Activated CD4-positive, CD25-positive, alpha-beta regulatory T cell treated with anti-CD3 and anti-CD28 coated beads, Interleukin-2, amount 50 U/mL, for 16 hours (primary cell): ENCODE measurements at places on chromosomes 3 and 15.

GRCh38 chr3:42067326-42067725 lies 23.8 kb upstream of the TRAK1 start:
- DNase-seq: no peak

DNA sequence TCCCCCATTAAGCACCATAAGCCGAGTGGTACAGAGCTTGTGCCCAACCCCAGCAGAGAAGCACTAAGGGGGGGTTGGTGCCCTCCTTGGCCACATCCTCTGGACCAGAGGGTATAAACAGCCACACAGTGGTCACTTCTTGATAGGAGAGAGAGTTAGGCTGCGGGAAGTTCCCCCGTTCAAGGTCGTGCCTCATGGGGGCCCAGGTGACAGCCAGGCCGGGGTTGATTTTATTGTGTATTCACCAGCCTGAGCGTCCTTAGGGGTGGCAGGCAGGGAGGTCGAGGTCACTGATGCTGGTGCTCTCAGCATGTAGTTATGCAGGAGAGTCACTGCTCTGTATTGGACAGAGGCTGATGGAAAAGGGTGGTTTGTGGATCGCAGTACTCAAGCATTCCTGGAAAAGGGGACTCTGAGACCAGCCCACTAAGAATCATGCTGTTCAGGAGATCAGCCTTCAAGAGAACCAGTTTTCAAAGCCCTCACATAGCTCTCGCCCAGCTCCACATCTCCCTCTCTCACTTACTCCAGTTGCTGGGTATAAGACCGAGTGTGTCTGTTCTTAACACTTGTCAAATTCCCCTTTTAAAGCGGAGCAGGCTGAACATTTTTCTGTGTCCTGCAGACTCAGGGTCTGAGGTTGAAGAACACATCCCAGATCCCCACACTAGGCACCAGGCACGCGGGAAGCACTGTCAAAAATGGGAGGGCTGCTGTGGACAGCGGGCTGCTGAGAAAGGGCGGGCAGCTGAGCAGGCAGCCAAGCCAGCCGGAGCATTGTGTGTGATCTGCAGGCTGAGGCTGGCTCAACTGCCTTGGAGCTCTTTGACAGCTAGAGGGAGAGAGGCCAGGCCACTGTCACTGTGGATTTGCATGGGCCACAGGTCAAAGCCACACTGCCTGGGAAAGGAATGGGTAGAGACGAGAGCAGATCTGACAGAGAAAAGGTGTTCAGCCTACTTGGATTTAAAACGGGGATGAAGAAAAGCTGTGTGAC lies 279.3 kb upstream of the LRRFIP2 start:
- no peak for DNase-seq

DNA sequence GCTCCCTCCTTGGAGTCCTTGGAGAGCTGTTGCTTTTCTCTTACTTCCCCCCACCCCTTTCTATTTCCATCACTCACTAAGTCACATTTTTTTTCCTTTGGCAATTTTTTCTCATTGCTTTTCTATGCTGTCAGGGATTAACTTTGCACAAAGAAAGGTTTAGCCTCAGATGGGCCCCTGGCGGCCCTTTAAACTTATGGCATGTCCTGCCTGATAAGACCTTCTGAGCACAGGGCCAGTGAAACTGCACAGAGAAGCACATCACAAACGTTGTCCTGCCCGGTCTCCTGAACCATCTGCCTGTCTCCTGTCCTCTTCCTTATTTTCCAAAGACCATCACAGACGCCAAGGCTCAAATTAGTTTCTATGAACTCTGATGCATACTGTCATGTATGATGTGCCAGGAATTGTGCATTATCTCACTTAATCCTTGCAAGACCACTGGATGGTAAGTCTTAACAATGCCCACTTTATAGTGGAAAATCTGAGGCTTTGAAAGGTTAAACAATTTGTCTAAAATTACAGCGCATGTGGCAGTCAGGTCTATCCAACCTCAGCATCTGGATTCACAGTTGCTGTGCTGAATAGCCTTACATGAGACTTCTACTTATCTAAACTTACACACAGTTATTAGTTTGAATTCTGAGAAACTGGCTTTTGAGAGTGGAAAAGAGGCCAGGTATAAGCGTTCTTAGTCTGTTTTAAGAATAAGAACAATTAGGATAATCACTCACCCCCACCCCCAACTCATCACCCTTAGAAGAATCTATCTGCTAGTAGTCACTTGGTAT lies 648.1 kb downstream of the NTRK3 start:
- DNase-seq: no peak

- DNase-seq: no peak
Measured at GRCh38 chr3:167160781-167161180, 219.3 kb downstream of the ZBBX start.

DNA sequence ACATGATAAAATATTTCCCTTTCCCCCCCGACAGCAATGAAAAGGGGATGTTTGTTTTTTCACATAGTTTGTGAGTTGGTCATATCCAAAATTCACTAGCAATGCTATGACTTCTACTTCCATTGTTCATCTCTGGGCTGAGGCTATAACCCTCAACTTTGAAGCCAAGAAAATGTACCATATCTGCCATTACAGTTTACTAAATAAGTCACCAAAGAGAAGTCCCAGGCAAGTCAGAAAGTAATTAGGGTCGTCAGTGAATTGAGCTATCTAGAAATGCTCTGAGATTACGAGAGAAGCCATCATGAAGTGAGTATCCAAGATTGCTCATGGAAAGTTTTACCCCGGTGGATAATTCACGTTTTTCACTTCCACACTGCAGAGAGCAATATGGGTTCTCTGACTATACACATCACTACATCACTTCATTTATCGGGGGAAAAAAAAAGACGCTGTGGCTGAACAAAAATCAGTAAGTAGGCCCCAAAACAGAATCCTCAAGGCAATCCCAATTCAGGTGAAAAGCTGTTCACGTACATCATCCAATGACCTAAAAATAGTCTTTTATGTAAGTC lies 1.4 kb downstream of the PEAK1 start:
- DNase-seq: no peak

GRCh38 chr15:60745469-60746061 lies 266.6 kb upstream of the ICE2 start:
- DNase-seq: no peak

DNA sequence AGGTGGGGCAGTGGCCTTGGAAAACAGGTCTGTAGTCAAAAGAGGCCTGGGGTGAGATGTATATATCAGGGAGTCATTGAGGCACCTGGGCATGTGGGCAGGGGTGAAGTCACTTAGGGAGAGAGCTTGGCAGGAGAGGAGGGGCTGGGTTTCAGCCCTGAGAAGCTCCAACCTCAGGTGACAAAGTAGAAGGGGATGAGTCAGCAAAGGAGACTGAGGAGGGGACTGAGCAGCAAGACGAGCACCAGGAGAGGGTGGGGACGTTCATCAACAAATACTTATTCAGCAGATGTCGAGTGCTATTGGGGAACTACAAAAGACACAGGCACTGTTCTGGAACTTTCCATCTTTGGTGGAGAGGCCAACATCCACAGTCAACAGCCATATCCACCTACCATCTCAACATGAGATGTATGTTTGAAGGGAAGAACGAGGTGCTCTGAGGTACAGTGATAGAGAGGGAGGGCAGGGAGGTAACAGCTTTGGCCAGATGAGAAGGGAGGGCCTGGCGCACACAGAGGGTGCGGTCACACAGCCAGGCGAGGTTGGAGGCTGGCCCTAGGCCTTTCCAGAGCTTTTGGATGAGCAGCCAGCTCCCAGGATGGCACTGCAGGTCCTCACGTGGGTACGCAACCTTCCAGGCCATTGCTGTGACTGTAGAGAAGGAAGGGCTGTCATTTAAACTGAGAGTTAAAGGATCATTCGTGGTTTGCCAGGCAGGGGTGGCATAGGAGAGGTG lies 45.7 kb downstream of the GLDN start:
- DNase-seq: no peak

DNA sequence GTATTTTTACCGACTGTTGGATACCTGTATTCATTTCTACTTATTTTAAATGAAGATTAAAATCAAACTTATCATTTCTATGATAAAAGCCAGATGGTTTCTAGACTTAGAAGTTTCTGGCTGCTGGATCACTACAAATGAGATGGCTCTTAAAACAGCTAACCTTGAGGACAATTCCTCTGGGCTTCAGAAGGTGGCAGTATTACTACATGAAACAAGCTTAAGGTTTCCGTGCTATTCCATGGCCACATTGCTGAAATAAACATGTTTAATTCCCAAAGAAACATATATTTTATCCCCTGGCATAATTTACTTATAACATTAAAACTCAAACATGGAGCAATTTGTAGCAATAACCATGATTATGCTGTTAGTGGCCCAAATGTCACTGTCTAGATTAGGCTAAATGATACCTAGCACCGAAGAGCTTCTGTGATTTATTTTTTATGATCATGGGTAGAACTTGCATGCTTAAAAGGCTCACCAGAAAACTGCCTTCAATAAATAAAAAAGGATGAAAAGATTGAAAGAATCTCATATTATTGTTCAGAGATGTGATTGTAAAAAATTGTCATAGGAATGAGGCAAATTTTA lies 204.0 kb upstream of the NANOGP8 start:
- DNase-seq: no peak

DNA sequence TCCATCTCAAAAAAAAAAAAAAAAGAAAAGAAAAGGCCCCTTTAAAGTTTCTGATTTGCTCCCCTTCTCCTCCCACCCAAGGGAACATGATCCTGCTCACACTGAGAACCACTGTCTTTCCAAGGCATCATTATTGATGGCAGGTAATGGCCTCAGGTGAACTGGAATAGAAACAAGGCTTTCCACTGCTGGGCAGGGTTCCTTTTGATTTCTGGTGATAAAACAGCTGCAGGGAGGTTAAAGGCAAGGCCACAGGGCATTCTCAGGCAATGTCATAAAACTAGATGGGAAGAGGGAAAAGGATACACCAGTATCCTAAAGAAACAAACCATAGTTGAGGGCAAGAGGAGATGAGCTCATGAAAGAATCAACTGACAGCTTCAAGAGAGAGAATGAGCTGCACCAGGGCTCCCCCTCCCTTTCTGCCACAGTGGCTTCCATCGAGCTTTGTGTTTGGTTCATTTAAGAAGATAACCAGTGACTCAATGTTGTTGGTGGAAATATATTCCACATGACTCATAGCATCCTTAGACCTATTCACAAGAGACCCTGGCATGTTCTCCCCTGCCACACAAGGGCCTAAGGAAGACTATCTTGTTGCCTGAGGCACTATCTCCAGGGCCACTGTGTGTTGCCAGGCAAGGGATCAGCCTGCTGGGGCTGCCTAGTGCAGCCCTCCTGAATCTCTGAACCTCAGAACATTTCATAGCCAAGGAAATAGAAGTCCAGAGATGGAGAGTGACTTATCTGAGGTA lies 86.4 kb downstream of the WDR76 start:
- DNase-seq: no peak

GRCh38 chr3:129051871-129052340 lies 8.7 kb upstream of the GP9 start:
- DNase-seq: no peak

DNA sequence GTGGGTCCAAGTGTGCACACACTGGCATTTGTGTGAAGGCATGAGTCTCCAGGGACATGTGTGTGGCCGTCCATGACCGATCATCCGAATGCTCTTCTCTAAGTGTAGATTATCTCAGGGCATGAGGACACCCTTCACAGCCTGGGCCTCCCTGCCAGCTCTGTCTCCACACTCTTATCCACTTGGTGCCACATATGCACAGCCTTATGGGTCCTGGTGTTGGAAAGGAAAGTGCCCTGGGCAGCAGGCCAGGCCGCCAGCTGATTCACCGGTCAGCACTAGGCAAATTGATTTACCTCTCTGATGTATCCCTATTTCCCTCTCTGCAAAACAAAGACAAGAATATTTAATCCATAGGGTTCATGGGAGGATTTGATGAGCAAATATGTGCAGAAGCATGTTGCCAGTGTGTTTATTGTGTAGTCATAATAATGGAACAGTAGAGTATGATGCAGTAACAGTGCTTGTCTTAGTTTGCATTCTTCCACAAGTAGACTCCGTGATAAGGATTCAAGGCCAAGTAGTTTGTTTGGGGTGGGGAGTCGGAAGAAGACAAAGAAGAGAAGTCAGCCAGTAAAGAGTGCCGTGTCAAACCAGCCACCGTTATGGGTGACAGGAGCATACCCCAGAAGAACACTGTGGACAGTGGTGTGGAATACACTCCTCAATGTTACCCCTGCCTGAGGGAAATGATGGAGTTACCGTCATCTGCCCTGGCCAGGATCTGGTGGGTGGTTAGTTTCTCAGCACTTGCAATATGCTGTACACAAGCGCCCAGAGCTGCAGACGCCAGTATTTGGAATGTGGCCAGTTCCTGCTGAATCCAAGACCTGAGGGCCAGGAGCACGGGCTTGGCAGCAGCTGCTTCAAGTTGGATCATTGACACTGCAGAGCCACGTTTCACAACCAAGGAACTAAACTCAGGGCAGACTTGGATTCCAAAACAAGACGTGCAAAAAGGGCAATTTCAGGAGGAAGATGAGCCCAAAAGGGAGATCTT lies 85.1 kb downstream of the MTHFS start:
- no peak for DNase-seq

DNA sequence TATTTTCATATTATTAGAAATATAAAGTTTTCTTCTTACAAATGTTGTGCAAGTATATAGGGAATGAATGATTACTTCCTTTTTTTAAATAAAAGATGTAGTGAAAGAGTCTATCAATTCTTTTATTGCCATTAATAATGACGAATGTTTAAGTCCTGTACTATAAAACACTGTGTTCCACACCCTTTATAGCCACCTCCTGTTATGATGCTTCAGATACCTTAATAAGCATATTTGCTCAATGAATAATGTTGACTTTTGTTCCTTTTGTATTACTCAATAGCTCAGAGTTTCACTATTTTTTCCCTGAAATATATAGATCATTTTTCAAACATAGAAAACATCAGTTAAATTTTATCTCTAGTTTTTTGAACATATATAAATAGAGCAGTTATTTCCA lies 378.2 kb upstream of the THBS1 start:
- DNase-seq: no peak

DNA sequence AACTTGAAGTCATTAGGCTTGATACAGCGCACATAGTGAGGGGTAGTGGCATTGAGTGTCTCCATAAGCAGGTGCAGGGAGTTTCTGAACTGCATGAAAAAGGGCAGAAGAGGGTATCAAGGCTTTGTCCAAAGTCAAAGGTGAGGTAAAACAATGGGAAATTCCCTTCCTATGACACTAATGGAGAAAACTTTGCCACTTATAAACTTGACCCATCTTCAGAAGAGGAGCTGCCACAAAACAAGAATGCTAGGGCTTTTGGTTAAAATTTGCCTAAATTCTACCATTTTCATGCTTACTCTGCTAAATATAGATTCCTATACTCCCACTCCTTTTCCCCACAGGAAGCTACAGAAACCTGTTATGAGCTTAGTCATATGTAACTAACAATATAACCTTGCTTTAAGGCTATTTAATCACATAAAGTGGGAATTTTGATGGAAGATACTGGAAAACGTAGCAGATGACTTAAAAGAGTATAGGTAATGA lies 87.5 kb upstream of the MYO5C start:
- no peak for DNase-seq

DNA sequence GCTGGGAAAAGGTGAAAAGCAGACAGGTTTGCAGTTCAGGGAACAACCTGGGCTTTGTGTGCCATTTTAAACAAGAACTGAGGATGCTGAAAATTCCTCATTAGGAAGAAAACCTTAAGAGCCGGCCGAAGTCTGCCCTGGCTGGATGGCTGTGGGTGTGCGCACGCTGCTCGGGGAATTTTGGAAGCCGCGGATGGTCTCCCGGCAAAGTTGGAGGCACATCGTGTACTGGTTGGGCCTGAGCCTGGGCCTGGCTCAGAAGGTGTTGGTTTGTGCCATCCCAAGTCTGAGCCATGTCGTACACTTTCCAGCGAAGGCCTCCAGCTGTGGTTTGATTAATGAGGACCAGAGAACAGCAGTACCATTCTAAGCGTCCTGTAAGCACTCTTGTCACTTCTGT lies 188.2 kb downstream of the ATP10A start:
- no peak for DNase-seq

- no peak for DNase-seq
Measured at GRCh38 chr3:31102196-31102879, 207.9 kb upstream of the GADL1 start.
